ENCODE measurements at places on chromosomes 16 and 17.

- DNase-seq: peak; percentile 69
These were observed 16.2 kb downstream of the SOCS3 start for GRCh38 chr17:78343543-78344201.

DNA sequence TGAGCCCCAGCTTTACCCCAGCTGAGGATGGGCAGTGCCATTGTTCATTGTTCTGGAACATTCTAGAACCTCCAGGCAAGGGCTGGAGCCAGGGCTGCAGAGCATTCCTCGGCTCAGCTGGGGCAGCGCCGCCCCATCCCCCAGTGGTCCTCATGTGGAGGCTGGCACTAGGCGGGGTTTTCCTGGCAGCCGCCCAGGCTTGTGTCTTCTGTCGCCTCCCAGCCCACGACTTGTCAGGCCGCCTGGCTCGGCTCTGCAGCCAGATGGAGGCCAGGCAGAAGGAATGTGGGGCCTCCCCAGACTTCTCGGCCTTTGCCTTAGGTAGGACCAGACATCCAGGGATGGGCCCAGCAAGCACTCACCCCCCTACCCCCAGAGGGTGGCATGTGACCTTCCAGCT, at the start of gene TMEM95:
TMEM95 (plus strand) TSS at position 104 of the 400 bp plus-strand sequence; CDS start at position 153, 49 bp downstream.
- DNase-seq: no peak

- DNase-seq: no peak
These were observed 31.0 kb downstream of the PMM2 start for GRCh38 chr16:8828541-8829165.

GRCh38 chr17:61381537-61381936, 18.1 kb upstream of the TBX2 start:
- DNase-seq: no peak

DNA sequence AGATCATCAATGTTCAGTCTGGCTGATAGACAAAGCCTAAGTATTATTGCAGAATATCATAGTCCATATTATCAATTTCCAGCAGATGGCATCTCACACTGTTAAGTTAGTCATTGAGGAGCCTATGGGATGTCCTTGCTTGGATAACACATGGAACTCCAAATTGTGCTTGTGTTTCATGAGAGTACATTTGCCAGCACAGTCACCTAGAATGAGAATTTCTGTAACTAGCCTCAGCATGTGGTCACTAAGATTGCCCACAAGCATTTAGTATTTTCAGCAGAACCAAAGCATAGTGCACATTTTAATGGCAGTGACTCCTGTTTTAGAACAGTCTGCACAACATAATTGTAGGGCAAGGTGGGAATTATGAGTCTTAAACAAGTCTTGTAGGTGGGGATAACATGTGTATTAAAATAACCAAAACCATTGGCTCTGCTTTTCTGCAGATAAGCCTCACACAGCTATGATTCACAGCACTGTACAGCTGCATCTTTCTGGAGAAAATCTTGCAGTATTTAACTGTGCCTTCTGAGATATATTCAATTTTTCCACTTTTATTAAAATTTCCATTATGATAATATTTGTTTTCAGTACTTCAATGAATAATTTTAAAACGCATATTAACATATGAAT, 882.8 kb upstream of the SOX9 start:
- no peak for DNase-seq

- no peak for DNase-seq
These were observed 453.2 kb upstream of the SOX9 start for GRCh38 chr17:71667661-71668060.

- no peak for DNase-seq
These were observed 66.2 kb downstream of the TNFRSF13B start for GRCh38 chr17:16905593-16906191.

DNA sequence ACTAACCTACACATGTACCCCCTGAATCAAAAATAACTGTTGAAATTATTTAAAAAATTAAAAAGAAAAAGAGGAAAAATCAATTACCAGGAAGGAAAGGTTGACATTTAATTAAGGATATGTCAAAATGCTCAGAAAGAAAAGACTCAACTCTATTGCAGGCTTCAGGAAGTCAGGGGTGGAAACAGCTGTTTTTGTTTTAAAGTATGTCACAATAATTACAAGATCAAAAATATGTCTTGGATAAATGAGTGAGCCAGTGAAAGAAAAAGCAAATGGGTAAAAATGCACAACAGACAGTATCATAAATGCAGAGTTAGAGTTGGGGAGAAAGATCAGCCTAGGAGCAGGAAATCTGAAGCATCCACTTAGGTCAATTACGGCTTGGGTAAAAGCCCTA, 146.0 kb downstream of the CDH11 start:
- no peak for DNase-seq

DNA sequence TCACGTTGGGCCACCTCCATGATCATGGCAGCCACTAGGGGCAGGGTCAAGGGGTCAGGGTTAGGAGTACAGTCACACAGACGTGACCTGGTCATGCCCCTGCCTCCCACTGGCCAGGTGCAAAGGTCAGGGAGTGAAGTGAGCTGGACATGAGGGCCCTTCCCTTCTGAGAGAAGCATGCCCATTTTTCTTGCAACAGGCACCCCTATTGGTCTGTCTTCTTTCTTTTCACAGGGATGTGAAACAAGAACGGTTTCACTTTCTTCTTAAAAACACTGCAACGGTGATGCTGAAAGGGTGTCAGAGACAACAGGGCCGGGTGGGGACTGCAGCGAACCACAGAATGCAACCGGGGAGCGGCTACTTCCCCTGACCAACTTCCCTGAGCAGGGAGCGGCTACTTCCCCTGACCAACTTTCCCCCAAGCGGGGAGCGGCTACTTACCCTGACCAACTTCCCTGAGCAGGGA, 52.1 kb upstream of the DOC2B start:
- DNase-seq: no peak

- peak; percentile 60 for DNase-seq
These were observed 5.0 kb downstream of the ARMC7 start for GRCh38 chr17:75114552-75115314.

DNA sequence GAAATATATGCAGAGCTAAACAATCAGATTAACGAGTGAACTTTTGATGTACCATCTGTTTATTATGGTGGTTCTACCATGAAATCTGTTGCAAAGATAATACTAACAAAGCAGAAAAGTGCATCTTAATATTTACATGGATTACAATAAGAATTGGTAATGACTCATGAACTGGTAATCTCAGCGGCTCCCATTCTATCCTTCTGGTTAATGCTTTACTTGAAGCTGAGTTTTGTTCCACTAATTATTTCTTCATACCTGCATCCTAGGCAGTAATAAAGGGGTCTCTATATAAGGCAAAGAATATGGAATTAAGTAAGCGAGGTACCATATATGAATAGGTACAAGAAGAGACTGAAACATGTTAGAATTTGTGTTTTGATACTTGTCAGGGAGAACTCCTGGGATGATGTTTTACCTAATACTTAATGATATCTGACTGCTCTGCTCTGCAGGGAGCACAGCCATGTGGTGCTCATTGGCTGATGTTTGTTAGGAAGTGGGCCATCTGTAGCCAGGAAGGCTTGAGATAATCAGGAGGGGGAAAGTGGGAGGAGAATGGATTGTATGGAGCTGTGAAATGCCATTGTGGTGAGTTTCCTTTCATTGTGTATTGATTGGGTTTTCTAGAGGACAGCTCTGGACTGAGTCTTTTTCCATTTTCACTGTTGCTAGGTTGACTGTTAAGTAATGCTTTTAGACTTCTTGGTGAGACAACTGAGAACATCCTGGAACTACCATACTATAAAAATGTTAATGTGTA, 52.6 kb downstream of the MAP2K6 start:
- no peak for DNase-seq

GRCh38 chr16:72142476-72142875, 29.5 kb downstream of the PMFBP1 start:
- no peak for DNase-seq

DNA sequence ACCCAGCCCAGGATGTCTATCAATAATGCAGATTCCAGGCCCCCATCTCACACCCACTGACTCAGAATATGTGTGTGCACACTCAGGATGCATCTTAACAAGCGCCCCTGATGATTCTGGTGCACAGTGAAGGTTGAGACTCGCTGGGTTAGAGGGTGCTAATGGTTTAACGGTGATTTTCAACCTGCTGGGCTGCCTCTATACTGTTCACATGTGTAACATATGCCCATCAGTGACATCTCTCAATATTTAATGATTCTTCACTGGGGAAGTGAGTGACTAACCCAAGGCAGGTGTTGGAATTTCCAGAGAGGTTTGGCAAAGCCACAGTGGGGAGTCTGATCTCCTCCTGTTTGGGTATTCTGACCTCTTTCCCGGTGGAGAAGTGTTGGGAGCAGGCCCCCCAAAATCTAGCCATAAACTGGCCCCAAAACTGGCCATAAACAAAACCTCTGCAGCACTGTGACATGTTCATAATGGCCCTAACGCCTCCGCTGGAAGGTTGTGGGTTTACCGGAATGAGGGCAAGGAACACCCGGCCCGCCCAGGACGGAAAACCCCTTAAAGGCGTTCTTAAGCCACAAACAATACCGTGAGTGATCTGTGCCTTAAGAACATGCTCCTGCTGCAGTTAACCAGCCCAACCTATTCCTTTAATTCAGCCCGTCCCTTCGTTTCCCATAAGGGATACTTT, 4.1 kb upstream of the DOC2B start:
- DNase-seq: peak; percentile 80

DNA sequence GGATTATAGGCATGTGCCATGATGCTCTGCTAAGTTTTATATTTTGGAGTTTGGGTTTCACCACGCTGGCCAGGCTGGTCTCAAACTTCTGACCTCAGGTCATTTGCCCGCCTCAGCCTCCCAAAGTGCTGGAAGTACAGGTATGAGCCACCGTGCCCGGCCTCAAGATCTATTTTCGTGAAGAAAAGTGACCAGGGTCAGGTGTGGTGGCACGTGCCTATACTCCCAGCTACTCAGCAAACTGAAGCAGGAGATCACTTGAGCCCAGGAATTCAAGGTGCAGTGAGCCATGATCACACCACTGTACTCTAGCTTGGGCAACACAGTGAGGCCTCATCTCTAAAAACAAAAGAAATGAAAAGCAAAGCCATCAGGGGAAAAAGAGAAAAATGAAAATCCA, 18.7 kb downstream of the CMTM4 start:
- DNase-seq: no peak

GRCh38 chr16:799111-799947, 1.2 kb downstream of the GNG13 start:
- DNase-seq: no peak

- DNase-seq: no peak
These were observed 64.9 kb upstream of the CHMP6 start for GRCh38 chr17:80926591-80927250.

- DNase-seq: no peak
These were observed 7.8 kb downstream of the SULT1A2 start for GRCh38 chr16:28589069-28589468.

GRCh38 chr16:80739523-80739922, 64.9 kb downstream of the CDYL2 start:
- DNase-seq: no peak

DNA sequence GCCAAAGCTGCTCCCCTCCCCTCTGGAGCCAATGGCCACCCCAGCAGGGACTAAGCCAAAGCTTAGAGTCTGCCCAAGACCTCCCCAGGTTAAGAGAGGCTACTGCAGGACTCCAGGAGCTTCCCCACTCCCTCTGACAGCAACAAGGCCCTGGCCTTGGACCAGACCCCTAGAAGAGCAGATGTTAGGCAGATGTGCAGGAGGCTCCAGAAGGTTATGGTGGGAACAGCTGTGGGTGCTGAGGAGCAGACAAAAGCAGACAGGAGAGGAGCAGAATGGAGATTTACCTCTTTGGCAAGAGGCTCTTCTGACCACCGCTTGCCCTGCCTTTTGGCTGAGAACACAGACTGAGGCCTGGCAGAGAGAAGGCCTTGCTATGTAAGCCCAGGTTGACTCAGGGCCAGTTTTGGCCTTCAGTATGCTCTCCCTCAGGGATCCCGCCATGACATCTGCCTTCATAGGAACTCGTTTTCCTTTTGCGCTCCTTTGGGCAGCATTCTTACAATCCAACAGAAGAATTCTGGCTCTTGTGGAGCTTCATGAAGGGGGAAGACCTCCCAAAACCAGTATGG, 113.0 kb downstream of the RBFOX3 start:
- DNase-seq: no peak

- no peak for DNase-seq
These were observed 13.2 kb upstream of the ATP2C2 start for GRCh38 chr16:84355149-84355548.

DNA sequence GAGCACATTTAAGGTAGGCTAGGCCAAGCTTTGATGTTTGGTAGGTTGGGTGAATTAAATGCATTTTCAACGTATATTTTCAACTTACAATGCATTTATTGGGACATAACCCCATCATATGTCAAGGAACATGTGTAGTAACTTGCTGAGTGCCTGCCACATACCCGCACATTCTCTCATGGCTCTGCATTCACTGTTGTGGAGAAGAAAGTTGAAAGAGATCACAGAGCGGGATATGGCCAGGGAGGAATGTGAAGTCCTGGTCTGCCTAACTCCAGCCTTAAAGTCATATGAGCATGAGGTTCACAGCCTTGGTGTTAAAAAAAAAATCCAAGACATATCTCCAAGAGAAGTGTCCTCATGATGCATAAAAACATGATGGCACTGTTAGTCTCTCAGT, 79.1 kb downstream of the CFDP1 start:
- DNase-seq: no peak

GRCh38 chr17:50638606-50638965, 3.9 kb downstream of the ABCC3 start:
- DNase-seq: no peak

- DNase-seq: no peak
These were observed 4.6 kb upstream of the C17orf113 start for GRCh38 chr17:42055027-42055426.

- DNase-seq: no peak
These were observed 44.4 kb downstream of the LYRM1 start for GRCh38 chr16:20944861-20945574.

- DNase-seq: peak; percentile 85
These were observed 1.1 kb upstream of the SLC43A2 start for GRCh38 chr17:1629504-1630310.

GRCh38 chr17:36703860-36704266, 102.5 kb downstream of the MRM1 start:
- no peak for DNase-seq

DNA sequence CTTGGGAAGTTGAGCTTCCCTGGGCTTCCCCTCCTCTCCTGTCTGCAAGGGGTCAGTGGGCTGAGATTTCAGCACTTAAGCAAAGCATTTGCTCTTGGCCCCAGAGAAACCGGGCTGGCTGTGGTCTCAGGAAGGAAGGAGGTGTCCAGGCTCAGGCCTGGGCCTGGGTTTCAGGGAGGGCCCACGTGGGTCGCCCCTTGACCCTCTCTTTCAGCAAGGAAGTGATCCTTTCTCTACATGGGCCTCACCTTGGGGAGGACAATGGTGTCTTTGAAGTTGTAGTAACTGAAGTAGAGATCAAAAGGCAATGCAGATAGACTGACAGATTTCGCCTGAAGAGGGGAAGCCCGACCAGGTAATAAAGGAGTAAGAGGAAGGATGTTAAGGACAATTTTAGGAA, 2.7 kb downstream of the NOD2 start:
- no peak for DNase-seq
